Fibroblast of lung (primary cell): ENCODE measurements at places on chromosomes 2 and 18. TPM values are rescaled to one million over a fixed set of nuclear protein-coding genes. Genes with fewer than 3 reads are reported as not detected.

DNA sequence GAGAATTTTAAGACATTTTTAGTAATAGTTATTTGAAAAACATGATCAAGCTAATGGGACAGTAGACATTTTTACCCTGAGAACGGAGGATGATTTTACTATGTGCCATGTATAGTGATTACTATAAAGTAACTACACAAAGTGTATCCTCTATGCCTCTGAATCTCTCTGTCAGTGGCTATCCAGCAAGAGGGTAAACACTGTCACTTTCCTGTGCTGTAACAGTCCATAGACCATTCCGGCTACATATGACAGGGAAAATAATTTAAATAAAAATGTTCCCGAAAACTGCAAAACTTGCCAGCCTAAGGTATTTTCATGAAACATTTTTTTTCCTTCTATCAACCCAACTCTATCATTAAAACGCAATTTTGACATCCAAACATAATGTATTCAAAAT is 1632.2 kb upstream of the ACVR2A start:
- H3K27me3 ChIP-seq, result no peaks in the 10 kb centered on the region
- no peak for DNase-seq
- no peak overlapping the region for H3K4me3 ChIP-seq
- no peak overlapping the region for H3K27ac ChIP-seq
- H3K4me1 ChIP-seq, result no peaks in the 10 kb centered on the region

- H3K4me1 ChIP-seq, result peaks cover 12% of the 10 kb centered on the region
- no peak overlapping the region for H3K4me3 ChIP-seq
- H3K27ac ChIP-seq, result no peak overlapping the region
- H3K36me3 ChIP-seq, result peaks cover under 1% of the 10 kb centered on the region
These were observed 103.4 kb downstream of the MEIS1 start for GRCh38 chr2:66538291-66538690.

GRCh38 chr18:64966667-64967066 is 784.1 kb upstream of the CDH7 start:
- H3K27me3 ChIP-seq, result no peaks in the 10 kb centered on the region
- no peak for DNase-seq
- H3K36me3 ChIP-seq, result no peaks in the 10 kb centered on the region

- H3K4me3 ChIP-seq, result no peak overlapping the region
- H3K36me3 ChIP-seq, result no peaks in the 10 kb centered on the region
- H3K27me3 ChIP-seq, result no peaks in the 10 kb centered on the region
- H3K4me1 ChIP-seq, result no peaks in the 10 kb centered on the region
These were observed 27.1 kb downstream of the FBLN7 start for GRCh38 chr2:112165296-112165695.

DNA sequence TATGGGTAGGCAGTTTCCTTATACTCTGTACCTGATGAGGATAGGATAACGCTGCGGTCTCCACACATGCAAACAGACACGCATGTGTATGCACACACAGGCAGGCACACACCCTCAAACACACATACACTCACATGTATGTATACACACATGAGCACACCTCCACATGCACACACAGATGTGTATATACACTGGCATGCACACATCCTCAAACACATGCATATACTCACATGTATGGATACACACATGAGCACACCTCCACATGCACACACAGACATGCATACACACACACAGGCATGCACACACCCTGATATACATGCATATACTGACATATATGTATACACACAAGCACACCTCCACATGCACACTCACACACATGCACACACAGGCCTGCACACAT is 267.8 kb upstream of the HDAC4 start:
- H3K27me3 ChIP-seq, result no peaks in the 10 kb centered on the region
- no peak overlapping the region for H3K4me3 ChIP-seq
- no peak overlapping the region for H3K27ac ChIP-seq

GRCh38 chr2:223538920-223539440 is 63.2 kb downstream of the SCG2 start:
- H3K27ac ChIP-seq, result no peak overlapping the region
- H3K4me3 ChIP-seq, result no peak overlapping the region
- no peaks in the 10 kb centered on the region for H3K36me3 ChIP-seq
- peak; percentile 49 for DNase-seq
- H3K27me3 ChIP-seq, result no peaks in the 10 kb centered on the region

DNA sequence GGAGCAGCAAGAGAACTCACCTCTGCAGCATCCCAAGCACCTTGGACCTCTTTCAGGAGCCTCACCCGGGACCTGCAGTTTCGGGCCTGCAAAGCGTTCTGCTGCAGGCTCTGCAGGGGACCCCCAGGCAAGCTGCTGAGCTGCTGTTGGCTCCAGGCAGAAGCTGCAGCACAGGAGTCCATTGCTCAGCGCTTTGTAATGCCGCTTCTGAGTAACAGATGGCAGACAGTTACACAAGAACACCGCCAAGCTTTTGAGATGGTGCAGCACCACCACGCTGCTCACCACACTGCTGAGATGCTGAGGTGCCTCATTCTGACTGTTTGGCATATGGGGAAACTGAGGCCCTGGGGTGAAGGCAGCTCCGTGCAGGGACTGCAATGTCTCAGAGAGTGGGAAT is 1.9 kb upstream of the GALNT14 start:
- no peaks in the 10 kb centered on the region for H3K36me3 ChIP-seq
- no peak overlapping the region for H3K27ac ChIP-seq
- H3K4me1 ChIP-seq, result peaks cover 3% of the 10 kb centered on the region

DNA sequence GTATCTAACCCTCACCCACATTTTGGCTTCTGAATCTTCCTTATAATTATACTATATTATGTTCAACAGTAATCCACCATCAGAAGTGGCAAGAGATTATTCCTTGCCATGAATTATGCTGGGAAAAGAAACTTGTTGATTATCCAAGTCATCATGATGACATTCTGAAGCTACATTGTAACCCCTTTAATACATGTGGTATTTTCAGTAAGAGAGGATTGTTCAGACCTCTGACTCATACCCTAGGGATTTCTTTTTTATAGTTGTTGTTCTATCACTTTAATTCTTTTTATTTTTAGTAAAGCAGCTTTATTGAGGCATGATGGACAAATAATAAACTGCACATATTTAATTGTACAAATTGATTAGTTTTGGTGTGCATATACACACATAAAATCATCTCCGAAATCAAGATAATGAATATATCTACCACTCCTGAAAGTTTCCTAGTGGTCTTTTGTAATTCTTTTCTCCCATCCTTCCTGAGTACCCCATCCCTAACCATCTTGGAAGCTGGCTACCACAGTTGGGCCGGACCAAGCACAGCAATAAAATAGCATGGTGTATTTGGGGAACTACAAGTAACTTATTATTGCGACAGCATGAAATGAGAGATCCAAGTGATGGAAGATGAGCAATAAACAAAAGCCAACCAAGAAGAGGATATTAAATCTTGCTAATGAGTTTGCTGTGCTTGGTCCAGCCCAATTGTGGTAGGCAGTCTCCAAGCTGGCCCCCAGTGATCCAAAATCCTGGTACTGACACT is 159.9 kb downstream of the BARD1 start:
- H3K27ac ChIP-seq, result no peak overlapping the region
- H3K36me3 ChIP-seq, result no peaks in the 10 kb centered on the region
- DNase-seq, result peak; percentile 81
- H3K4me1 ChIP-seq, result no peaks in the 10 kb centered on the region

DNA sequence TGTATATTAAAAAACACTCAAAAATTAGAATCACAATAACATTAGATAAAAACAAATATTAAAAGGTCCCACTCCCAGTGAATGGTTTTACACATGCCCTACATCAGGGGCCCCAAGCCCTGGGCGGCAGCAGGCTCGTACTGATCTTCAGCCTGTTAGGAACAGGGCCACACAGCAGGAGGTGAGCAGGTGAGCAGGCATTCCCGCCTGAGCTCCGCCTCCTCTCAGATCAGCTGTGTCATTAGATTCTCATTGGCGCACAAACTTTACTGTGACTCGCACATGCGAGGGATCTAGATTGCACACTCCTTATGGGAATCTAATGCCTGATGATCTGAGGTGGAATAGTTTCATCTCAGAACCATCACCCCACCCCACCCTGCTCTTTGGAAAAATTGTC is 74.2 kb downstream of the MBD2 start:
- DNase-seq, result no peak
- H3K4me1 ChIP-seq, result peaks cover 5% of the 10 kb centered on the region
- H3K27ac ChIP-seq, result no peak overlapping the region
- H3K36me3 ChIP-seq, result no peaks in the 10 kb centered on the region

DNA sequence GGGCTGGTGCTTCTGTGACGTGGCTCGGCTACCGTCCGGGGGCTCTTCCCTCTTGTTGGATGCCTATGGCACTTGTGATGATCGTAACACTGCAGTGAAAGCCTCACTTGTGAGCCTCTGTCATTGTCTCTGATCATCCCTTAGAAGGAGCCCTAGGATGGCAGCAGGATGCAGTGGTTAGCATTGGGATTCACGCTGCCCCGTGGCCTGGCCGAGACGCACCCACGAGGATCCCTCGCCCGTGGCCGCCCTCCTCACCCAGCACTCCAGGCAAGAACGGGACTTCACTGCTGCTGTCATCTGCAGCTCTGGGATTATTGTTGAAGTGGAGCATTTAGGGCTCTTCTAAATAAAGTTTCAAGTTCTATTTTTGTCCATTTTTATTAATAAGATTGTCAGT is 46.8 kb upstream of the CTDP1 start:
- no peaks in the 10 kb centered on the region for H3K27me3 ChIP-seq
- DNase-seq, result no peak
- H3K27ac ChIP-seq, result no peak overlapping the region
- H3K4me3 ChIP-seq, result no peak overlapping the region
- no peaks in the 10 kb centered on the region for H3K4me1 ChIP-seq
- no peaks in the 10 kb centered on the region for H3K36me3 ChIP-seq

- no peaks in the 10 kb centered on the region for H3K27me3 ChIP-seq
- no peak overlapping the region for H3K27ac ChIP-seq
- H3K36me3 ChIP-seq, result no peaks in the 10 kb centered on the region
- no peaks in the 10 kb centered on the region for H3K4me1 ChIP-seq
These were observed 309.9 kb downstream of the NDUFA10 start for GRCh38 chr2:239715202-239715601.

GRCh38 chr18:55031164-55031563 is 71.9 kb upstream of the CCDC68 start:
- no peak overlapping the region for H3K27ac ChIP-seq
- DNase-seq, result no peak
- no peaks in the 10 kb centered on the region for H3K27me3 ChIP-seq
- no peaks in the 10 kb centered on the region for H3K4me1 ChIP-seq

GRCh38 chr2:181886192-181886591 is 5.3 kb upstream of the ITPRID2 start:
- H3K27me3 ChIP-seq, result no peaks in the 10 kb centered on the region
- H3K36me3 ChIP-seq, result no peaks in the 10 kb centered on the region
- H3K27ac ChIP-seq, result no peak overlapping the region
- H3K4me3 ChIP-seq, result no peak overlapping the region
- no peaks in the 10 kb centered on the region for H3K4me1 ChIP-seq

DNA sequence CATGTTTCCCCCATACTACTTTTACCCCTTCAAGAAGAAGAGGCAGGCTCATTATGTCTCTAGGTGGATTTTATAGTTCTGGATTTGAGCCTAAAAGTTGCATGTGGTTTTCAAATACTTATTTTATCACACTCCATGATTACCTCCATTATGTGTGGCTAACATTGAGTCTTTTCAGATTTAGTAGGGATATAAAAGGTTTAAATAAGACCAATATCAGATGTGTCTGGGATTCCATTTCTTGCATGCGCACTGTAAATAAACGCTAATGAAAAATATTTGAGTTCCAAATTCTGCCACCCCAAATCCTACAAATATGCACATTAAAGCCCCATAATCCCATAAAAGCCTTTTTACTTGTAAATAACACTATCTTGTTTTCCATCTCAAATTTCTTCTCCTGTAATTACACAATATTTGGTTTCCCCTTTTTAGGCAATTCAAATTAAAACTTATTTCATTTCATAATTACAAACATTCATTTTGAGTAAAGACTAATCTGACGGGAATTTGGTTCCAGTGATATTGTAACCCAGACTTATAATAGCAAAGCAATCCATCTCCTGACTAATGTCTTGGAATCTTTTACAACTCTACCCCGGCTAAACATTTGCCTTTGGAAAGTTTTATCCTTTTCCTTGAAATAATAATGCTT is 600.0 kb downstream of the SLC4A3 start:
- peak overlapping the region; percentile 76 for H3K27ac ChIP-seq
- H3K4me1 ChIP-seq, result peaks cover 25% of the 10 kb centered on the region
- H3K36me3 ChIP-seq, result no peaks in the 10 kb centered on the region
- H3K27me3 ChIP-seq, result no peaks in the 10 kb centered on the region
- no peak overlapping the region for H3K4me3 ChIP-seq

DNA sequence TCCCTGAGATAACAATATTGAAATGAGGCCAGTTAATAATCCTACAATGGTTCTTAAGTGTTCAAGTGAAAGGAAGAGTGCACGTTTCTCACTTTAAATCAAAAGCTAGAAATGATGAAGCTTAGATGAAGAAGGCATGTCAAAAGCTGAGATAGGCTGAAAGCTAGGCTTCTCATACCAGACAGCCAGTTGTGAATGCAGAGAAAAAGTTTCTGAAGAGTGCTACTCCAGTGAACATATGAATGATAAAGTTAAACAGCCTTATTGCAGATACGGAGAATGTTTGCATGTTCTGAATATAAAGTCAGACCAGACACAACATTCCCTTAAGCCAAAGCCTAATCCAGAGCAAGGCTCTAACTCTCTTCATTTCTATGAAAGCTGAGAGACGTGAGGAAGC is 51.4 kb downstream of the EML4 start:
- H3K36me3 ChIP-seq, result no peaks in the 10 kb centered on the region
- DNase-seq, result no peak
- H3K27ac ChIP-seq, result no peak overlapping the region
- H3K4me3 ChIP-seq, result no peak overlapping the region
- no peaks in the 10 kb centered on the region for H3K27me3 ChIP-seq

DNA sequence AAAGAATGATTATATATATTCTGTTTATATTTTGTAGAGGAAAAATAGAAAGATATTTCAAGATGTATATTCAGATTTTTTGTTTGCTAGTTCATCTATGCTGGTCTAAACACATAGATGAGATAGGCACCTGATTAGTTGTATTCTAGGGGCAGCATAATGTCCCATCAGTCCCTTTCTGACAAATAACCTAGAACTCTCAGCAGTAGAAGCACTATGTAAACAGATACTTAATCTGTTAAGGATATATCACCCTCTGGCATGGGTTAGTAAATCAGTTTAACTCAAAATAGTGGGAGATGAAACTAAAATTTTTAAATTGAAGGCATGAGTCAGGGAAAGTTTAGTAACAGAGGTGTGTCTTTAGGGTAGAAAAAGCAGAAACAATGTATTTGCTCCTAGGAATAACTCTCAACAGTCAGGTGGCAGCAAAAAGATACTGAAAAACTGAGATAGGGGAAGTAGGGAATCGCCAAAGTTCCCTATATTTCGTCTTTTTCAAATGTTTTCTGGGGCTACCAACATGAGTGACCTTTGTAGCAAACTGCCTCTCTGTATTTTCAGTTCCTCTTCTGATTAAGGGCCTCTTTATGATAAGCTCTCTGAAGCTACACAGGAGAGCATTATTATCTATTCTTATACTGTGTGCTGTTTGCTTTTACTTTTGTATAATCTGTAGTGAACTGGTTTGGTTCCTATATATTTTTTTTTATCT is 5.7 kb downstream of the PPP1R1C start:
- H3K27ac ChIP-seq, result no peak overlapping the region
- no peaks in the 10 kb centered on the region for H3K36me3 ChIP-seq
- H3K4me3 ChIP-seq, result no peak overlapping the region
- no peaks in the 10 kb centered on the region for H3K4me1 ChIP-seq
- no peak for DNase-seq

Gene SAG
- polyA plus RNA-seq, result not detected in 2 replicates

Gene CD28
- polyA plus RNA-seq, result 0.03 TPM in 1 of 2 replicates, not detected in the other

Gene CAPN14
- polyA plus RNA-seq, result 0.05 and 0.07 TPM in 2 replicates

Gene NTSR2
- polyA plus RNA-seq, result not detected in 2 replicates

Gene AKAIN1
- not detected in 2 replicates for polyA plus RNA-seq

Gene OR6B2
- polyA plus RNA-seq, result not detected in 2 replicates

Gene DSC1
- not detected in 2 replicates for polyA plus RNA-seq

Gene FAM237A
- not detected in 2 replicates for polyA plus RNA-seq

Gene EGR4
- not detected in 2 replicates for polyA plus RNA-seq

Gene REG1B
- polyA plus RNA-seq, result not detected in 2 replicates

Gene TSGA10
- 0.65 and 0.70 TPM in 2 replicates for polyA plus RNA-seq

Gene DLGAP1
- polyA plus RNA-seq, result 0.16 and 0.61 TPM in 2 replicates
